ENCODE measurements at places on chromosomes 4 and X. TPM values are rescaled to one million over a fixed set of nuclear protein-coding genes. Genes with fewer than 3 reads are reported as not detected.

DNA sequence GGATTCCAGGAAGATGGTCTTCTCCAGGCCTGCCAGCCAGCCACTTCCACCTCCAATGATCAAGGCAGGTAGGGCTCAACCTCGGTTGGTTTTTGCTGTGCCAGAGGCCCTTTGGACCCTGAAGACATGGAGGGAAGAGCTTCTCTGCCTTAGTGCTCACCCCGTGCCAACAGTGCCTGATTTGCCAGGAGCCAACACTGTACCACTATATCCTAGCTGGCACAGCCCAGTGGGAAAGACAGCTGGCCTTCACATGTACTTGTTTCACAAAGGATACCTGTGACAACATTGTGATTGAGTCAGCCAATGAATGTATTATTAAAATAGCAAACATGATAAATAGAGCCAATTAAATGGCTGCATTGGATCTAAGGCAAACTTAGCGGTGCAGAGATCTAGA lies 51.9 kb upstream of the PRPS1 start:
- no peak for DNase-seq

- DNase-seq = no peak
Observed at GRCh38 chr4:86993909-86994681, 59.3 kb downstream of the AFF1 start.

- DNase-seq = no peak
Observed at GRCh38 chr4:83408908-83409307, 46.7 kb downstream of the HELQ start.

- DNase-seq = no peak
Observed at GRCh38 chr4:42460043-42460442, 62.8 kb downstream of the SHISA3 start.

- no peak for DNase-seq
Observed at GRCh38 chrX:134484039-134484438, 24.1 kb downstream of the HPRT1 start.

DNA sequence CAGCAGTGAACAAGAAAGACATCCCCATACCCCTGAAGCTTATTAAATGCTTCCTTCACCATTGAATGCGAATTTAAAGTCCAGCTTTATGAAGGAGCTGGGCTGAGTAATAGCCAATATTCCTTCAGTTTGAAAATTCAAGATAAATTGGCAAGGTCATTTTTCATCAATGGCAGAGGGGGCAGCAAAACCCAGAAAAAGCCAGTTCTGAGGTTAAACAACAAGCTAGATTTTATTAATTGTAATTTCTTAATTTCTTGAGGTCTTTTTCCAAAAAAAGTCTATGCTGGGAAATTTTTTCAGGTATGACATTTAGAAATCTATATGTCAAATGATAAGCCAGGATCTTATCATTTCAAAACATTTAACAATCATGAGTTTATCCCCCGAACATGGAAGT lies 808.9 kb downstream of the RPA4 start:
- no peak for DNase-seq

GRCh38 chr4:184343502-184344177 lies 126.0 kb upstream of the ENPP6 start:
- DNase-seq = peak; percentile 85

The NAP1L2 gene
- 7.2 TPM for total RNA-seq

The SGMS2 gene
- 19.2 TPM for total RNA-seq

The MAGEB10 gene
- total RNA-seq = not detected

The SSX5 gene
- not detected for total RNA-seq

Data from heart left ventricle (tissue), 16 donors.